IPS DF 6.9 (cell line): ENCODE measurements at places on chromosomes 2 and 18.

DNA sequence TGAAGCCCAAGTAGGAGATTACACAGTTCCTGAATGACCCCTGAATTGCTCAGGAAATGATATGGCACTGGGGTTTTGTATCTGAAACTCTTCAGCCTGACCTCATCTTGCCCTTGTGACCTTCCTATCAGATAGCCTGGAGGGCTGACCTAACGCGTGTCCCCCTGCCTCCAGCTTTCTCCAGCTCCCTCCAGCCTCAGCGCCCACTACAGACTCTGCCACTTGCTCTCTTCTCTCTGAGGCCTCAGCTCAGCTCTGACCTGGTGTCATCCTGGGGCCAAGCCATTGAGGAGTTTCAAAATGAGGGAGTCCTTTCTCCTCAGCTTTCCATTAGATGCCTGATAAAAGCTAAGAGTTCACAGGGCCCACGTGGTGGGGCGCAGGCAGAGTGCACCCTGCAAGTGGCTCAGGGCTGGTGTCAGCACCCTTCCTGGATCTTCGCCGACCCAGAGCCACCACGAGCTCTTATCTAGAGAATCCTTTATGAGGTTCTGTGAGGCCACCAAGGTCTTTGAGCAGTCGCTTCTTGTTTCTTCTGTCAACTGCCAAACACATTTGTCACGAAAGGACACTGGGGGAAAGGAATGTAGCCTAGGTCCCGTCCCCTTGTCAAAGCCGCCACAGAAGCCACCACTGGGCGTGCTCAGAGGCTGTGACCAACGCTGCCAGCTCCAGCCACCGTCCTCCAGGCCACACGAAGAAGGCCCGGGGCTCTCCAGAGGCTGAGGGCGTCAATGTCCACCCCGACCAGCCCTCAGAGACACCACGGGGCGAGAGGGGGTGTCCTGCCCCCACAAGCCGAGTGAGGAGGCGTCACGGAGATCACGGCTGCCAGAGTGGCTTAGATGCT, 131.3 kb upstream of the GPC1 start:
- DNase-seq, result no peak
- H3K27me3 ChIP-seq, result no peaks in the 10 kb centered on the region
- no peaks in the 10 kb centered on the region for H3K4me1 ChIP-seq
- no peak overlapping the region for H3K4me3 ChIP-seq

- DNase-seq, result no peak
- H3K27ac ChIP-seq, result no peak overlapping the region
- no peaks in the 10 kb centered on the region for H3K27me3 ChIP-seq
These were observed 668 bp upstream of the ANKRD12 start for GRCh38 chr18:9135912-9136314.

DNA sequence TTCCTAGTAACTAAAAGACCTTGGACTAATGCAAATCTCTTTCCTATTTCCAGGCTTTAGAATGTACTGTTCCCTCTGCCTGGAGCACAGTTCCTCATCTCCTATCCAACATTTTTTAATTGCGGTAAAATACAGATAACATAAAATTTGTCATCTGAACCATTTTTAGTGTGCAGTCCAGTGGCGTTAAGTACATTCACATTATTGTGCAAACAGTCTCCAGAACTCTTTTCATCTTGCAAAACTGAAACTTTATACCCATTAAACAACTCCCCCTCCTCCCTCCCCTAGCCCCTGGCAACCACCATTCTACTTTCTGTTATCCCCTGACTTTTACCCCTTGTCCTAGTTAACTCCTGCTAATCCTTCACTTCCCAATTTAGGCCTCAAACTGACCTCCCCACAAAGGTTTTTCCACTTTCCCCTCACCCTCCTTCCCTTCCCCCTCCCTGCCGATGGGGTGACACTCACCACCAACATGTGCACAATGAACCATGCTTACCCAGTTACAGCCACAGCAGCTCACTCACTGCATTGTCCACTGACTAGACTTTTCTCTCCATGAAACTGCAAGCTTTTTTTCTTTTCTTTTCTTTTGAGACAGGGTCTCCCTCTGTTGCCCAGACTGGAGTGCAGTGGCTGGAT, 54.8 kb downstream of the KIAA2012 start:
- H3K27me3 ChIP-seq, result no peaks in the 10 kb centered on the region
- no peaks in the 10 kb centered on the region for H3K36me3 ChIP-seq
- H3K4me3 ChIP-seq, result no peak overlapping the region

- H3K27me3 ChIP-seq, result no peaks in the 10 kb centered on the region
- H3K36me3 ChIP-seq, result no peaks in the 10 kb centered on the region
- no peak for DNase-seq
These were observed 35.0 kb upstream of the AGAP1 start for GRCh38 chr2:235458839-235459273.
